G401 (cell line): ENCODE measurements at places on chromosomes 5 and 9.

- no peak for DNase-seq
Measured at GRCh38 chr5:90480699-90481098, 6.0 kb downstream of the POLR3G start.

- DNase-seq: no peak
Measured at GRCh38 chr9:111297066-111297824, 32.8 kb downstream of the OR2K2 start.

GRCh38 chr5:72156946-72157624 is 49.8 kb downstream of the MAP1B start:
- DNase-seq: no peak

DNA sequence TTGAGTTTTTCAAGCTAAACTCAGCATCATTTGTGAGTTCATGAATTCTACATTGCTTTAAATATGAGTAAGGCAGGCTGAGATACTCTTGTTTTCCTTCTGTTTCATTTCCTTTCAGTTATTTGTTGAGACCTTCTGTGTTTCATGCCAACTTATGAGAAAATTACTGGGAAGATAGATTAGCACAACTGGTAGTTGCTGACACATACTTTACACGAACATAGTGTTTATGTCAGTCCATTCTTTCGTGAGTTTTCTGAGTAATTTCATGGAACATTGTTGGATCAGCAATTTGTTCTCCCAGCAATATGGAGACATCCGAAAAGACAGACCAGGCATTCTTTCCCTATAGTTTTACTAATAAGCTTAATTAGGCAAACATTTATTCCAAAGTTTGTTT is 102.0 kb upstream of the SMC5 start:
- DNase-seq: no peak

DNA sequence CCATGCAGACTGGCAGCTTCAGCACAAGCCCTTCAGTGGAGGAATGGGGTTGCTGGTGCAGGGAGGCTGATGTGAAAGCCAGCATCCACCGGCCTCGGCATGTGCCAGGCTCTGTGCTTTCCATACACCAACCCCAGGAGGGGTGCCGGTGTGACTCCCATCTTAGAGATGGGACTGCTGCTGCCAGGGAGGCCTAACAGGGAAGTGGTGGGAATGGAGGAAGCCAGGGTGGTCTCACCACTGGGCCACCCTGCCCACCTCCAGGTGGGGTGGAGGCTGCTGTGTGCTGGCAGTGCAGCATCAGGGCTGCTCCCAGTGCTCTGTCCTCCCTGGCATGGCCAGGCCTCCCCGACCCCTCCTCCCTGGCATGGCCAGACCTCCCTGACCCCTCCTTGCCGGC is 32.8 kb upstream of the PITX1 start:
- no peak for DNase-seq

GRCh38 chr5:108321341-108321740 is 60.6 kb downstream of the FBXL17 start:
- DNase-seq: no peak

DNA sequence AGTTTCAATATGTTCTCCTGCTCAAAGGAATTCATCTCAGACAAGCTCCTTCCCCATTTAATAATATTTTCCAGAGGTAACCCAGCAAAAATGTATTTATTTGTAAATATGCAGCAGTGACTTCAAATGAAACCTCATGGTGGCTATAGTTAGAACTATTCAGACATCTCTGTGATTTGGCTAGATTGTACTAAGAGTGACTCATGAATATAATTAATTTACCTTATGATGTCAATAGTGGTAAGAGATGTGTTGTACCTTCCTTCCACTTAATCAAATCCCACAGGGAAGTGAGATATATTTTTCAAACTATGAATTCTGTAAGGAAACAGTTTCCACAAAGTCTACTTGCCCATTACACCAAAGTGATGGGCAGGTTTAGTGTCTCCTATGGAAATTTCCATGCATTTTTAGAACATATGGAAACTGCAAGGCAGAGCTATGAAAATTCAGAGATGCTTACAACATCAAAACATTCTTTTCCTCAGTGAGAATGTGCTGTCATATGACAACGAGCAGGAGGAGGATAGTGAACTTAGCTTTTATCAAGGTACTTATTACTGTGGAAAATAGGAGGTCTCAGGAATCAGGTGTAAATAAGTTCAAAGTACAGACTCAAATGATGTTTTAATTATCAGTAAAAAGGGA is 34.0 kb upstream of the SPDL1 start:
- DNase-seq: no peak

DNA sequence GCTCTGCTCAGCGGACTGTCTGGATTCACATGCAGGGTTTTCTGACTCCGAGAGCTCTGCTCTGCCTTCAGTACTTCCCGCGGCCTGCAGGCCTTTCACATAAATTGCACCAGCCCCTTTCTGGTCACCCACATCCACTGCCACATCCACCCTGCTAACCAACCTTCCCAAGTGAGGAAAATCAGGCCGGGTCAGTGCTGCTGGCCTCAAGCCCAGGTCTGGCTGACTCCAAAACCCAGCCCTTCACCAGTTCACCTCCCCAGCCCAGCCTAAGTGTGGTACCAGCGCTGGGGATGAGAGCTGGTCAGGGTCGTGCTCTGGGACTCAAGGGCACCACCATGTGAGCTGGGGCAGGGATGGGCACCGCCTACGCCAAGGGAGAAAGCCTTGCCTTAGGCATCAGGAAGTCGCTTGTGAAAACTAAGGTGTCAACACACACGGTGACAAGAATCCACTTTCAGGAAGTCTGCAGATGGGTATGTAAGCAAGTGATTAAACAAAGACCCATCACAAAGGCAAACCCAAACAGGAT is 12.3 kb downstream of the LMAN2 start:
- no peak for DNase-seq

DNA sequence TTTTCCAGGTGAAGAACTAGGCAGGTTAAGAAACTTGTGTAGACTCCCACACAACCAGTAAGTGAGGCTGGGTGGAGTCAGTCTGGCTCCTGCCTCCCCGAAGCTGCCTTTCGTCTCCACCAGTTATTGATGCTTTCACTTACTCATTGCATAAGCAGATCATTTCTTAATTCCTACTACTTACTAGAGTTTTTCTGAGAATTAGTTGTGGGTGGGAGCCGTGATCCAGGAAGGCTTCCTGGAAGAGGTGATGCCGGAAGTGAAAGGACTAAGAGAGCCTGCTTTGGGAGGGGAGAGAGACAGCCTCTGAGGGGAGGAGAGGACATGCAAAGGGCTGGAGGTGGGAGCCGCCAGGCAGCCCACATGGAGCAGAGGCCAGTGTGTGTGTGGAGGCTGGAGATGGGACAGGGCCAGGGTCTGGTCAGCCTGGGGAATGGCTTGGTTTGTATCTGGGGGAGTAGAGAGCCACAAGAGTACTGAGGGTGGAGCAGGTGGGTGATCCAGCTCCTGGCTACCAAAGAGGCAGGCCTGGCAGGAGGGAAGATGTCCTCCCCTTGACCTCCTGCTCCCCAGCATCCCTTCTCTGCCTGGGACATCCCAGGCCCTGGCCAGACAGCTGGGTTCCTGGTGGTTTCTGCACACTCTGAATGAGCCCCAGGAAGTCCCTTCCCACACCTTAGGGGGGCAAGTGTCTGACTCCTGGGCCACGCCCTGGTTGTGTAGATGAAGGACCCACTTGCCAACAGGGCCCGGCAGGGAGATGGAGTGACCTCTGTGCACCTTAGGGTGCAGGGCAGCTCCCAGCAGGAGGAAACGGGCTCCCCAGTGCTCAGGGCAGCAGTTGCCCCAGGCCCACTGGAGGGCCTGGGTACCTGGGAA is 12.2 kb upstream of the CARD19 start:
- DNase-seq: no peak
